ENCODE measurements at places on chromosomes 16 and 17.

- DNase-seq = no peak
Measured at GRCh38 chr16:48000622-48001021, 155.2 kb downstream of the ABCC12 start.

- no peak for DNase-seq
Measured at GRCh38 chr17:20999841-21000532, 42.8 kb downstream of the USP22 start.

DNA sequence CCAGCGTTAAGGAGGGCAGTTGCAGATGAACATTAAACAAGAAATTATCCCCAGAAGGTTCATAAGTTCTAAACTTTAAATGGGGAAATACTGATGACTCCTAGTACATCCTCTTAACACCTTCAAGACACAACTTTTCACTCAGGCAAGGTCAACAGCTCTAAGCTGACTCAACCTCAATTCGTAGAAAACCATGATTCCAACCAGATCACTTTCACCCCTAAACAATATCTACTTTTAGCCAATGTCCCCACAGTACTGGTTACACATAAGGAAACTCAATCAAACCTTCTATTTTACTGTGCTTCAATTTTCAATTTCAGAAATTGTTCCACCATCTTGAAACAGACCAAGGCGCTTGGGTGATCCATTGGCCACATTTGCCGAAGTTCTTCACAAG lies 2.3 kb downstream of the CDYL2 start:
- DNase-seq = no peak

DNA sequence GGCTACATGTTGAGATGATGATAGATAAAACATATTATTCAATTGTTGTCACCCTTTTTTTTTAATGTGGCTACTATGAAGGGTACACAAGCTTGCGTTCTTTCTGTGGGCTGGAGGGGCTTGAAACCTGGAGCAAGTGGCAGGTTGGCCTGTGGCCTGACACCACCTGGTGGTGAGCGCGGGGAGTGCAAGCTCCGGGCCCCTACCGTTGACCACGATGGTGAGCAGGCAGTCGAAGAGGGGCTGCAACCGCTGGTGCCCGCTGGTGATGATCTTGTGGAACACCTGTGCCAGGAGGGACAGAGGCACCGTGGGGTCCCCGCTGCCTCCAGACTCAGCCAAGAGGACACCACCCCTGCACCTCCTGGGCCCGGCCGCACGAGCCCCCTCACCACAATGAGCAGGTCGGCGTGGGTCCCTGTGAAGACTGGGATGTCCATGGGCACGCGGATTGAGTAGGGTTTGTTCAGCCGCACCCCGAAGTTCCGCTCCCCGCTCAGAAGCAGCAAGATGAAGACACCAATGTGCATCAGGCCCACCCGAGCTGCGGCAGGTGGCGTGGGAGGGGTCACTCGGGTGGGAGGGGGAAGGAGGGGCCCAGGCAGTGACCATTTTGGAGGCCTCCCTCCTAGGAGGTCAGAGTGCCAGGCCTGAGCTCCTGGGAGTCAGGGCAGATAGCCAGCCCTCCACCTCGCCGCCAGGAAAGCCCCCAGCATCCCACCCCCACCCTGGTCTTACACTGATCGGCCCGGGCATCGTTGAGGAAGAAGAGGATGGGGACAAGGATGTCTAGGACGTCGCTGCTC lies 14.4 kb downstream of the HID1 start:
- DNase-seq = peak; percentile 88

GRCh38 chr17:47162013-47162622 lies 27.0 kb downstream of the CDC27 start:
- no peak for DNase-seq

DNA sequence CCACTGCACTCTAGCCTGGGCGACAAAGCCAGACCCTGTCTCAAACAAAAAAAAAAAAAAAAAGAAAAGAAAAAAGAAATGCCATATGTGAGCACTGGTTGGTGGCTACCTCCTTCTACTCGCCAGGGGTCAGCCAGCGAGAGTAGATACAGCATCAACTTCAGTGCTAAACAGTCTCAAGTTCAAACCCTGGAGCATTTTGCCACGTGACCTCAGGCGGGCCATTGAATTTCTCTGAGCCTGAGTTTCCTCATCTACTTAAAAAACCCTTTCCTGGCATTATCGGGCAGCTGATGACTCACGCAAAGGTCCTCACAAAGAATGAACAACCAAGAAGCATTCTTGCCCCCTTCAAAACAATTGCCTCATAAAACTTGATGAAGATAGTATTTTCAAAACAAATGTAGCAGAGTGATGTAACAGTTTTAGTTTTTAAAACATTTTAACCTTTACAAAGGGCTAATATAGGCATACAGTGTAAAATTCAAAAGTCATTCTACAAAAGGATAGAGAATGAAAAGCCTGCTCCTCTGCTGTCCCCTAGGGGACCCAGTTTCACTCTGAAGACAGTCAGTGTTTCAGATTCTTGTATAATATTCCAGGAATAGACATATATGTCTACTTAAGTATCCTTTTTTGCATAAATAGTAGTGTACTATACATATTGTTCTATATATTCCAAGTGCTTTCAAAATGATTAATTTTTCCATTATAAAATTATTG lies 28.4 kb downstream of the DNAH2 start:
- peak; percentile 39 for DNase-seq

DNA sequence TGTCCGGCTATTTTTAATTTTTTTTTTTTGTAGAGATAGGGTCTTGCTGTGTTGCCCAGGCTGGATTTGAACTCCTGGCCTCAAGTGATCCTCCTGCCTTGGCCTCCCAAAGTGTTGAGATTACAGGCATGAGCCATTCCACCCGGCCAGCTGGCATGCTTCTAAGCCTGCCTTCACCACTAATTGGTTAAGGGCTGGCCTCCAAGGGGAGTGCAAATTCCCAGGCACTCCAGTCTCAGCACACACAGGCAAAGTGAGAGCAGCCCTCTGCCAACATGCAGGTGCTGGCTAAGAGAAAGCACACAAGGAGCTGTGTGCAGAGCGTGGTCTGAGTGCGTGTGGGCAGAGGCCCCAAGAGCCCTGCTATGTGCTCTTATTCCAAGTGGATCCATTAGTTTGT lies 149.8 kb upstream of the HS3ST2 start:
- no peak for DNase-seq

DNA sequence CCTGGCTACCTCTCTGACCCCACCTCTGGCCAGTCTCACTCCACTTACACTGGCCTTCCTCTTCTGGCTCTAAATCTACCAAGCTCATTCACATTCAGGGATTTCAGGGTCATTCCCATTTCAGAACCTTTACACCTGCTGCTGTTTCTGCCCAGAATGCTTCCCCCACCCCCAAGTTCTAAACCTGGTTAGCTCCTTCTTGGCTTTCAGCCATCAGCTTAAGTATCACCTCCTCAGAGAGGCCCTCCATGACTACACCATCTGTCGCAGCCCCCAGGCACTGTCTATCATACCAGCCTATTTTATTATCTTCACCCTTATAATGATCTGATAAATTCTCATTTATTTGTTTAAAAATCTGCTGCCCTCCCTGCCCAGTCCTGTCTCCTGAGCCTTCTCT lies 23.3 kb upstream of the NGFR start:
- no peak for DNase-seq

- DNase-seq = no peak
Measured at GRCh38 chr16:2087748-2088631, 40.2 kb downstream of the TSC2 start.

Measured in HEK293T (cell line).